ENCODE measurements at places on chromosomes 7 and 10.

DNA sequence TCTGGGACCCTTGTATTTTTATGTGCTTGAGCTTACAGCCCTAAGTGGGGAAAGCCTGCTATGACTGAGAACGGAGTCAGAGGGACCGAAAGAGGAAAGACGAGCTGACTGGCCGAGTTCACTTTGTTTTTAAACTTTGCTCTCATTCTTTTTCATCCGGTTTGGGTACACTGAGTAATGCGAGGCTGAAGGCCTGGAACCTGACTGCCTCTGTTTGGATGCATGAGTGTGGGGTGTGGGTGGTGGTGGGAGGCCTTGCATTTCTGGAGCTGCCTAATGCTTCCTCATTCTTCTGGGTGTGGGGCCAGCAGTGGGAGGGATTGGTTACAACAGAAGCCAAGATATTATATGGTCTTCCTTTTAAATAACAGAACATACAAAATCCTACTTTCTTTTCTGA, 155.5 kb downstream of the BUB3 start:
- no peak for DNase-seq

GRCh38 chr7:131555552-131556052, 826 bp downstream of the PODXL start:
- DNase-seq: no peak

- no peak for DNase-seq
These were observed 5.8 kb downstream of the LIPJ start for GRCh38 chr10:88592381-88592780.

DNA sequence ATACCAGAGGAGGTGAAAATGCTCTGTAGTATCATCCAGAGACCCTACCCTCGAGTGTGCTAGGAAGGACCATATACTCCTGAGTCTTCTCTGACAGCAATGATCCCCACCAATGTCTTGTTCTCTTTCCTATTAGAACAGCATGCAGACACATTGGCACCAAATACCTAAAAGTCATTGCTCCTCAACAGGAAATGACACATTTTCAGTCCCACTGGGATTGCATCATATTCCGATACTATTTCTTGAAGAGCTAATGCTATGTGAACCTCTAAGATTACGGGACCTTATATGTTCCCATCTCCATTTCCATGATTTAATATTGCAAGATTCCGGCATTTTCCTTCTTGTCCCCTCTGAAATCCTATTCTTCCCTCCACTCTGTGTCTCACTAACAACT, 177.4 kb downstream of the NRP1 start:
- DNase-seq: no peak

DNA sequence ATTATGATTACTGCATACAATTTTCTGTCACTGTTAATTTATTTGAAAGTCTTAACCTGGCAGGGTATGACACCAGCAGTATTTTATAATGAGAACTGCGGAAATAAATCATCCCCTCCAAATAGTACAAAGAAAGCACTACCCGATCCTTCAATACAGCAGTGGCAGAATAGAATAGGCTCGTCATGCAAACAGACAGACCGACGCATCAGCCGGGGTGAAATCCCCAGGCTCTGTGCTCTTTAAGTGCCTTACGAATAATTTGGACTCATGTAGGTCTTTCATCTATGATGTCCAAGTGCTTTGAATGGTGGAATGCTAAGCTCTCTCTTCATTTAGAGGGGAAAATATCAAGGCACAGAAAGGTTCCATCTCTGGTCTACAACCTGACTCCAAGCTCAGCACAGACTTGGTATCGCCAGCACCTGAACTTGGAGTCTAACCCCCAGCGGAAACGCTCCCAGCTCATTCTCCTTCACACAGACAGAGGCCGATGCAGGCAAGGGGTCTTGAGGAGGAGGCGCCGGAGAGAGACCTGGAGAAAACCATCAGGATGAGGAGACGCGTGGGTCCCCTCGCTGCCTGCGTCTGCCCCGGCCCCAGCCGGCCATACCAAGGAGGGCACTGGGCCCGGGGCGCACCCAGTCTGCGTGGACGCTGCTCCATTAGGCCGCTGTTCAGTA, 568.1 kb upstream of the MKI67 start:
- no peak for DNase-seq

- no peak for DNase-seq
These were observed 2.1 kb upstream of the IDE start for GRCh38 chr10:92575961-92576360.

DNA sequence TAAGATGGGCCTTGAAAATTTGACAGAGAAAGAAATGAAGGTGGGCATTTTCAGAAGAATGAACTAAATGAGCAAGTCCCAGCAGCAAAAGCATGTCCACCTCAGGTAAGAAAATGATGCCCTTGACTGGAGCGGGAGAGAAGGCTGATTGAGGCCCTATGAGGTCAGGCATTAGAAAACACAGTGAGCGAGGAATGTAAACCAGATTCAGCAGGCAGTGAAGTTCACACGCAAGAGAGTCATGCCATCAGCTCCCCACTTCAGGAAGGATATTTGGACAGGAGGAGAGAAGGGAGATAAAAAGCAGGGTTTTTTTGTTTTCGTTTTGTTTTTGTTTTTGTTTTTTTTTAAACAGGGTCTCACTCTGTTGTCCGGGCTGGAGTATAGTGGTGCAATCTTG, 166.4 kb downstream of the PPP1R17 start:
- no peak for DNase-seq

DNA sequence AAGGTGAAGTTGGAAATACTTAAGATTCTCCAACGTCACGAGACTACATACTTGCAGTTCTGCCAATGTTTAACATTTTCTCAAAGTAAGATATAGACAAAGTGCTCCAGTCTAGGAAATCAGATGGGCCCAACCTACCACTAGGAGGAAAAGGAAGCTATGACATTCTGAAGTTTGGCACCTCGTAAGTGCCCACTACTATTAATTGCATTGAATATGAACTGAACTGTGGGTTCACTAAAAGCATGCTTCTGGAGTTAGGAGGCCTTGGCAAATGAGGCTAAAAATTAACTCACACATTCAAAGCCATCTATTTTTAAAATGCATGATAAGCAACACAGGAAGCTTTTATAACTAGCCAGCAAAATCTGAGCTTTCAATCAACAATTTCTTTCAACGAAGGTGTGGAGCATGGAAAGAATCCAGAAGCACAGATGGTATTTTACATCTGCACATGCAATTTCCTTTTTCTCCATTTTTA, 149.7 kb downstream of the LRRTM3 start:
- no peak for DNase-seq

- DNase-seq: peak; percentile 64
These were observed 59.3 kb downstream of the NUDCD3 start for GRCh38 chr7:44431091-44431608.

- no peak for DNase-seq
These were observed 1115.7 kb upstream of the CELF2 start for GRCh38 chr10:9901971-9902370.

GRCh38 chr10:13707156-13707881, 120.6 kb downstream of the PRPF18 start:
- DNase-seq: no peak

GRCh38 chr10:20890491-20891337, 6.4 kb downstream of the NEBL start:
- no peak for DNase-seq

- DNase-seq: no peak
These were observed 15.9 kb downstream of the FAM149B1 start for GRCh38 chr10:73183667-73184281.

DNA sequence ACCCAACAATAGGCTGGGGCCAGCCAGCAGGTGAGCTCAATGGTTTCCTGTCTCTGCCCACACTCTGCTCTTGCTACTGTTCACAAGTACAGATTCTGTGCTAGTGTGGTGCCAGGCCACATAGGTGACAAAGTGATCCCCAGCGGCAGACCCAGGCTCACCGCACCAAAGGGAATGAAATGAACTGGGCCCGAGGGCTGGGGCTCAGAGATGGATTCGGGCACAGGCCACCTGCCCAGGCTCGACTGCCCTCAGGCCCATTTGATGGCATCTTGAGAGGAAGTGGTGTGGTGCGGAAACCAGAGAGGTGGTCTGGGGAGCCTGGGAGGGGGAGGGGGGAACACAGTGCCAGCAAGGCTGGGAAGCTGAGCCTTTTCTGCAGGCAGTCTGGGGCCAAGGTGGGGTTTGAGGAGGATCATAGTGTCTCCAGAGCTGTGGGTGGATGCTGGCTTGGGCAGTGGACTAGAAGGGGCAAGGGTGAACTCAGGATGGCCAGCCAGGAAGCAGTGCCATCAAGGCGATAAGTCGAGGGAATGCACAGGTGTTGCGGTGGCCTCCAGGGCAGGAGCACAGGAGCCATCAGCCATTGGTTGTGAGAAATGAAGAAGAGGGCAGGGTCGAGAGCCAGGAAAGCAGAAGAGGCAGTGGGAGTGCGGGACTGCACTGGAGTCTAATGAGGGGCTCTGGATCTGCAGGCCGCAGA, 85.2 kb downstream of the ARHGAP22 start:
- DNase-seq: no peak

- DNase-seq: peak; percentile 73
These were observed 99.2 kb downstream of the GRK5 start for GRCh38 chr10:119306514-119306951.

DNA sequence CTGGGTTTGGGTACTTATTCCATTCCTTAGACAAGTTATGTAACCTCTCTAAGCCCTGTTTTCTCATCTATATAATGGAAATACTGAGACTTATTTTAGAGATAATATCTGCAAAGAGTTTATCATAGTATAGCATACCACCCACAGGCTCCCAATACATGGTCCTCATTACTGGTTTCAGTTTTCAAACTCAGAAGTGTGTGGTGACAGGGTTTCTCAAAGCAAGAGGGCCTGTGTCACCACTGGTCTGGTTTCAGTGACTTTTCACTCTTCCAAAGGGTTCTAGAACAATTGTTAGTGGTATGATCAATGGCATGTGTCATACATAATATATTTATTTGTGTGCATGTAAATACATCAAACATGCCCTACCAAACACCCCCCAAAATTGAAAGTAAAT, 89.2 kb upstream of the BMPER start:
- no peak for DNase-seq

DNA sequence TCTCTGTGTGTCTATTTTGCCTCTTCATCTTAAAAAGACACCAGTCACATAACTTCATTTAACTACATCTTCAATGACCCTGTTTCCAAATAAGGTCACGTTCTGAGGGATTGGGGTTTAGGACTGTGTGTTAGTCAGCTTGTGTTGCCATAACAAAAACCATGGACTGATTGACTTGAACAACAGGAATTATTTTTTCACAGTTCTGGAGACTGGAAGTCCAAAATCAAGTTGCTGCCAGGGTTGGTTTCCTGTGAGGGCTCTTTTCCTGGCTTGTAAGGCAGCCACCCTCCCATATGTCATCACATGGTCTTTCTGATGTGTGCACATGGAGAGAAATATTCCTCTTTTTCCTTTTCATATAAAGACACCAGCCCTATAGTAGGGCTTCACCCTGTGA, 55.3 kb downstream of the REEP3 start:
- no peak for DNase-seq

- no peak for DNase-seq
These were observed 144.2 kb upstream of the RNF32 start for GRCh38 chr7:156496363-156496769.

- no peak for DNase-seq
These were observed 8.9 kb downstream of the HOXA4 start for GRCh38 chr7:27121684-27122076.
